AG10803 (cell line): ENCODE measurements at places on chromosomes 11 and 22.

- no peak for DNase-seq
Observed at GRCh38 chr11:119324189-119324588, 7.3 kb upstream of the MCAM start.

GRCh38 chr11:92909214-92909613 is 60.2 kb upstream of the MTNR1B start:
- DNase-seq: no peak

GRCh38 chr11:6411594-6412031 is 7.3 kb downstream of the APBB1 start:
- DNase-seq: no peak

- DNase-seq: no peak
Observed at GRCh38 chr22:31350410-31350863, 4.3 kb upstream of the PATZ1 start.

DNA sequence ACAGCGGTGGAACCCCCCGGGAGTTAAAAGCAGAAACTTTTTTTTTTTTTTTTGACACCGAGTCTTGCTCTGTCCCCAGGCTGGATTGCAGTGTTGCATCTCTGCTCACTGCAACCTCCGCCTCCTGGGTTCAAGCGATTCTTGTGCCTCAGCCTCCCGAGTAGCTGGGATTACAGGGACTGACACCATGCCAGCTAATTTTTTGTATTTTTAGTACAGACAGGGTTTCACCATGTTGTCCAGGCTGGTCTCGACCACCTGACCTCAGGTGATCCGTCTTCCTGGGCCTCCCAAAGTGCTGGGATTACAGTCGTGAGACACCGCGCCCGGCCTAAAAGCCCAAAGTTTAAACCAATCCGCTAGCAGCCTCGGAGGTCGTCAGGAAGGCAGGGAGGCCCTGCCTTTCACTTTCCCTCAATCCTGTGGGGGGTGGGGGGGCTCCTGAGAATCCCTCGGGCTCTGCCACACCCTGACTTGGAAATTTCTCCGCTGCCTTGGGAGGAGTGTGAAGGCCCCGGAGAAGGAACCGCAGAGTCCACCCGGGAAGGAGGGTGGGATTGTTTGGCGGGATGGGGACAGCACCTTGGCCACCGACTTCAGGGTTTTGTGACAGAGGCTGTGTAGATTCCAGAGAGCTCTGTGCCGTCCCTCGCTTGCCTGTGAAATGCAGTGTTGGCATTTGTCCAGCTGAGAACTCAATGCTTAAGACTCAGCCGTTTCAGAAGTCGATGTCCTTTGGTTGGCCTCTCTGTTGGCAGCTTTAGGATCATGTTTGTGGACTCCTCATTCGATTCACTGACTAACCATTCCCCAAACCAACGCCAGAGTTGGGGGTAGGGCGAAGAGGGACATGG is 1.0 kb downstream of the ARHGAP8 start:
- peak; percentile 78 for DNase-seq

GRCh38 chr22:30202531-30203006 is 44.0 kb downstream of the LIF start:
- peak; percentile 73 for DNase-seq

GRCh38 chr11:108865406-108865805 is 200.5 kb downstream of the DDX10 start:
- no peak for DNase-seq

DNA sequence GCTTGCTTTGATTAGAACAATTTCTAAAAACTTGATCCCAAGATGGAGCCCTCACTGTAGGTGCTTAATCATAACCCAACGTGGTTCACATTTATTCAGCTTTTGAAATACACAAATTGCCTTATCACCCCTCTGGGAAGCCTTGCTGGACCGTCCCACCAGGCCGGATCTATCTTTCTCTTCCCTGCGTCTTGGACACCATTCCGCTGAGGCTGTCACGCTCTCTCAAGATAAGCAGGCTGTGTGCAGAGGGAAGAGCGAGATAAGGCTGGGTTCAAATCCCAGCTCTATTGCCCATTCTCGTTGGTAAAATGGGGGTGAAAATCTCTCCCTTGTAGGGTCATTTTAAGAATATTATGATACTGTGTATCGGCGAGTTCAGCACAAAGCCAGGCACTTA is 20.5 kb upstream of the TP53I11 start:
- no peak for DNase-seq

- no peak for DNase-seq
Observed at GRCh38 chr11:4074266-4074665, 20.3 kb upstream of the RRM1 start.

DNA sequence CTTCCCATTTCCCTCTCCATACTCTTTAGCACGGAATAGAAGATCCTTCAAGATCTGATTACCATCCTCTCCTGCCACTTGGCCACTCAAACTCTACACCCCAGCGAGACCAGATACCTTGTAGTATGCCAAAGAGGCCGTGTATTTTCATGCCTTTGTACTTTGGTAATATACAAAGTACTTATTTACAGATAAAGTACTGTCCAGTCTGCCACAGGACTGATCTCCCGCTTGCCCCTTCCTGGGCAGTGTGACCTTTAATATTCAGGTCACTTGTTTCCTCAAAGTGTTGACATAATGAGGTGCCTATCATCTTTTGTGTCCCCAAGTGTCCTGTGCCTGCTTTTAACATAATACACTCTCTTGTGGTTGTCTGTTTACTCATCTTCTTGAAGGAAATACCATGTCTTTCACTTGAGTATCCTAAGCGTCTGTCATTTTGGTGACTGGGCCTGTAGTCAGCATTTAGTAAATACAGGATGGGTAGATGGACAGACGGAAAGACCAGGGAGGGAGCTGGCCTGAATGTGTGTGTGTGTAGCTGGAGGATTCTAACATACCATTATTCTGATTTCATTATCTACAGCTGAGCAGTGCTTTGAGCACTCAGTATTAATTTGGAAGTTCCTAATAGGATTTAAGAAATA is 137.4 kb downstream of the NAV2 start:
- DNase-seq: peak; percentile 23

GRCh38 chr11:38900211-38900610 is 2302.2 kb upstream of the RAG2 start:
- DNase-seq: no peak

DNA sequence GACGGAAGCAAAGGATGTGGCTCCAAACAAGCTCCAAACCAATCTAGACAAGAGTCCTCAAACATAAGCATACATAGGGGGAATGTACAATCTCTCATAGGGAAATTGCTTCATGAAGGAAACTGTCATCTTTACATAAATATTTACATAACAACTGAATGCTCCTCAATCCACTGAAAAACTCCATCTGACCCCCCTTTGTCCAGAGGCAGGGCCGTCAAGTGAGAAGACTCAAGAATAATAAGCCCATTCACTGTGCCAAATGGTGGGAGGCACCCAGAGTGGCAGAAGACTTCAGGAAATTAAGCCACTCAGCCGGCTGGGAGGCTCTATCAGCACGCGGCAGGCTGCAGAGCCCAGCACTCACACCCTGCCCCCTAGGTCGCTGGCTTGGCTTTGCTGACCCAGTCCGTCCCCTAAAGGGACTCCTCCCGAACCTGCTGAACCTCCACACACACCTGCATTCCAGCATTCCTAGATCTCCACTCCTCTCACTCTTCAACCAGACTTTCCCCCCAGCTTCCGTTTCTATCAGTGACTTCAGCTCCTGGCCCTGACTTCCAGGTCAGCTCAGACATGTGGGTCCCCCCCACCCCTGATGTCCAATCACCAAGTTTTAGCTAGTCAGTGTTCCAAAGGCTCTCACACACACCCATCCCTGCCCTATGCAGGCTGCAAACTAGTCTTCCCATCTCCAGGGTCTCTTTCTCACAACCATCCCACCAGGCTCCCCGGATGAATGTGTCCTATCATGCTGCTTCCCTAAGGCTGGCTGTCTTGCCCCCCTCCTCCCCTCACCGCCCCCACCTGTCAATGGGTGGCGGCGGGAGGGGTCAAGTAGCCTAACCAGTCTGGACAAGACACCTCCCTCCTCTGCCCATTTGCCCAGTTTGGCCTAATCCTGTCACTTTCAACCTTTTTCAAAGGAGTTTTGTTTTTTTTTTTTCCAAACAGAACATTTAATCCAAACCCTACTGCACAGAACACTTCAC is 11.3 kb downstream of the VPS37C start:
- DNase-seq: no peak

DNA sequence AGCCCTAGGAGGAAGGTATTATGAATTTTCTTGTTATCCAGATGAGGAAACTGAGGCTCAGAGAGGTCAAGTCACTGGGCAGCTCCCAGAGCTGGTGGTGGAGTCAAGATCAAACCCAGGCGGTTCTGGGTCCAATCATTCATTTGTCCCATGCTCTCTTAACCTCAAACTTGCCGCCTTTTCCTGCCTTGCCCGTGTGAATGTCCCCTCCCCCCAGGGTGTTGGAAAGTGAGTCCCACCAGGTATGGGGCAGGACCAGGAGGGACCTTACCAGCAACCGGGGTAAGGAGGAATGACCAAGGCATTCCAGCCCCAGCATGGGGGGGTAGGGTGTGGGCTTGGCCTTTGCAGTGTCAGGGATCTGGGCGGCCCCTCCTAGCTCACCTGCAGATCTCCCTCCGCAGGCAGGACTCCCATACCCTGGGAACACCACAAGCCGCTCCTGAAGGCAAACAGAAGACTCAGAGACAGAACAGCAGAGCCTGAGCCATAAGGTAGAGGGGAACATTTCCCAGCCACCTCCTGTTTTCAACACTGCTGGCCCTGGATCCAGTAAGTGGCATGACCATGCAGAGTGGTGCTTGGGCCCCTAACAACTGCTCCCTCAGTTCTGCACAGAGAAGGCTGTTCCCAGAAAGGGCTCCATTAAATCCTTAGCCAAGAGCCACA is 41.2 kb upstream of the SYT7 start:
- no peak for DNase-seq

- DNase-seq: no peak
Observed at GRCh38 chr11:63262547-63262946, 19.1 kb upstream of the SLC22A25 start.

DNA sequence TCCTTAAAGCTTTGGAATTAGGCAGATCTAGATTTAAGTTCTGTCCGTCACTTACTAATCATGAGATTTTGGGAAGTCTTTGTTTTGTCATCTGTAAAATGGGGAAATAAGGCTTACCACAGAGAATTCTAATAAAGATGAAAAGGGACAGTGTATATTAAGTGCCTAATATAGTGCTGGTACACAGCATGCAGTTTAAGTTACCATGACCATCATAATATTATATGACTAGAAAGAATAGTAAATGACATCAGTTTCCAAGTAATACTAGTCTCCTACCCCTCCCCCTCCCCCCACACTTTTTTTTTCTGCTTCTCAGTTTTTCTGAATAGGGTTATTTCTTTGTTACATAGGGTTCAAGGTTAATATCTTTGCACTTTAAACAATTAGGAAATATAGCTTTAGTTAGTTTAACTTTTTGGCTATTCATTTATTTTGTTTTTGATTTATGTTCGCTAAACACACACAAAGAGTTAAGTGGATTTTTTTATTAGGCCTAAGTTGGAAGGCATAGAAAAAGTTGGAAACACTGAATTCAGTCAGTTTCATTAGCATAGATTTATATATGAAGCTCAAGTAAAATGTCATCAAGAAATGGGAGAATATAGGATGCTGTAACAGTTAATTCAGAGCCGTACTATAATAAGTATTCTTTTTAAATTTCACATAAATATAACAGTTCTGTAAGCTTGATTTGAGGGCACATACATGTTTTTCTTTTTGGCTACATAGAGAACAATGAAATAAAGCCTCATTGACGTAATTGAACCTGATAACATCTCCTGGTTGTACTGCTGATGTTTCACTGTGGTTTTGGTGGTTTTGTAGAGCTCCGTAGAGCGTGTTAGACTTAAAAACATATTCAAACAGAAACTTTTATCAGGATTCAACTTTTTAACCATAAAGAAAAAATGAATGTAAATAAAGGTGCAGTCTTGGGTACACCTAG is 121.2 kb downstream of the PDE3B start:
- no peak for DNase-seq

GRCh38 chr22:50447576-50448551 is 27.0 kb downstream of the SBF1 start:
- DNase-seq: no peak

DNA sequence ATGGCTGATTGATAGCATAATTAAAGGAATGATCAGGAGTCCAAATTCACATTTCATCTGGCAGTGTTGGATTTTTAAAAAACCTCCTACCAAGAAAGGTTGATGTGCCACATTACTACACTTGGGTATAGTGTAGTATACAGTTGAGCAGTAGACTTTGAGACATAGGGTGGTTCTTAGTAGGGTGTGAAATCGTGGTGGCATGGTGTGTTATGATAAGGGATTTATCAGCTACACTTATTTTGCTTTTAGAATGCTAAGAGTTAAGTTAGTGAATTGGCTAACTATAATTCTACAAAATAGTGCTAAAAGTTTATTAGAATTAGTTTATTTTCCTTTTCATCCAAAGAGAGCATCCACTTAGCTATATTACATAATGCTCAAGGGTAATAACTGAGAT is 13.1 kb downstream of the TBCEL start:
- DNase-seq: no peak

GRCh38 chr11:108959874-108960273 is 295.0 kb downstream of the DDX10 start:
- DNase-seq: no peak

DNA sequence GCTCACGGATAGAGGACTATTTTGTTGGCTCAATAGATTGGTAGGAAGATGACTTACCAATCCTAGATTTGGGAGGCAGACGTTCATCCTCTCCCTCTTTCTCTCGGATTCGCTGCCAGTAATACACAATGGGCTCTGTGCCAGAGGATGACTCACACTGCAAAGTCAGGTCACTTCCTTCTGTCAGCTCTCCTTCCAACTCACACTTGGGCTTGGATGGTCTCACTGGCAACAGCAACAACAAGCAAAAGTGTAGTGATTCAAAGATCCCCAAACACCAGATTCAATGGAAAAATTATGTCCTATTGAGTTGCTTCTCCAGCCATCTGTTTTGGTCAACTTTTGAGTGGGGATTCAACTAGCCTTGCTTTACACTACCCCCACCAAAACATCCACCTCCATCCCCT is 21.7 kb upstream of the HSPA8 start:
- peak; percentile 92 for DNase-seq

GRCh38 chr11:134528453-134528852 is 116.4 kb upstream of the B3GAT1 start:
- no peak for DNase-seq

DNA sequence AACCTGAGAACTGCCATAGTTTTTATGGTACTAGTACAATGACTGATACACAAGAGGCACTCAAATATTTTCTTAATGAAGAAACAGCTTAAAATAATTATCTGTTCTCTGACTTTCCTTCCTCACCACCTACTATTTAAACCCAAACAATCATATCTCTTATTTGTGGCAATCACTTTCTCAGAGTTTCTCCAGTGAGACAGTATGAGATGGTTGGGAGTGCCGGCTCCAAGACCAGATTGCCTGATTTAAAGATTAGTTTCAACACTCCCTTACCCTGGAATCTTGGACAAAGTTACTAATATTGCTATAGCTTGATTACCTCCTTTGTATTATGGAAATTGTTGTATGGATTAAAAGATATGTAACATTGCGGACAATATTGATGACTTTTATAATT is 5.7 kb upstream of the CEP126 start:
- DNase-seq: peak; percentile 9

GRCh38 chr11:108912581-108912980 is 247.7 kb downstream of the DDX10 start:
- peak; percentile 59 for DNase-seq
